ENCODE measurements at places on chromosomes 7 and 10.
A peak's percentile ranks its signal among the peaks of the same experiment; 100 is the strongest.

DNA sequence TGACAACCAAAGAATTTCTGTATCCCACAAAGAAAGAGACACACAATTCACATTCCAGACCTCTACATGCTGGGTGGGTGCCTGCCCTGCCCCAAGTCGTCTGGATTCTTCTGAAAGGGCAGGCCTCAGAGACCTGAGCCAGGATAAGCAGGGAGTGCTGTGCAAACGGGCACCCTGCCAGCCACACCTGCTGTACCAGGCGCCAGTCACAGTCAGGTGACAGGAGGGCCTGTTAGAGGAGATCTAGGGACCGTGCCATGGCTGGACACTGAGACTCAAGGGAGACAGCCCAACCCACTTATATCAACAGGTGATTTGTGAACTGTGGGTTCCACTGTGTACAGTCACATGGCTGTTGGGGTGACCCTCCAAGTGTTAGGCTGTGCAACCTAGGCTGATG, 103.1 kb upstream of the AFAP1L2 start:
- DNase-seq = peak; percentile 77

DNA sequence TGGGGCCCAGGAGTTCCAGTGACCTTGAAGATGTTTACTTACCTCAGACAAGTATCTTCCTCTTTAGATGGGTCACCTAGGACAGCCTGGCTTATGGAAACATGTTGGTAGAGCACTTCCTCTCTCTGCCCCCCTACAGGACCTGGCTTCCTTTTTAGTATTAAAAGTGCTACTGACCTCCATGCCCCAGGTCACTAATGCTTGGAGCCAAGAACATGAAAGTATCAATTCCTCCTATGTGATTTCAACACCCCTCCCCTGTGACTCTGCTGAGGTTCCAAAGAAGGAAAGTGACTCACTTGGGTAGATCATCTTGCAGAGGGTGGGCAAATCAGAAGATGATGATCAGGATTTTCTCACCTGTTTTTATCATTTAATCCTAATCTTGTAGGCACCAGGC, 125.3 kb upstream of the CCDC6 start:
- DNase-seq = peak; percentile 43

DNA sequence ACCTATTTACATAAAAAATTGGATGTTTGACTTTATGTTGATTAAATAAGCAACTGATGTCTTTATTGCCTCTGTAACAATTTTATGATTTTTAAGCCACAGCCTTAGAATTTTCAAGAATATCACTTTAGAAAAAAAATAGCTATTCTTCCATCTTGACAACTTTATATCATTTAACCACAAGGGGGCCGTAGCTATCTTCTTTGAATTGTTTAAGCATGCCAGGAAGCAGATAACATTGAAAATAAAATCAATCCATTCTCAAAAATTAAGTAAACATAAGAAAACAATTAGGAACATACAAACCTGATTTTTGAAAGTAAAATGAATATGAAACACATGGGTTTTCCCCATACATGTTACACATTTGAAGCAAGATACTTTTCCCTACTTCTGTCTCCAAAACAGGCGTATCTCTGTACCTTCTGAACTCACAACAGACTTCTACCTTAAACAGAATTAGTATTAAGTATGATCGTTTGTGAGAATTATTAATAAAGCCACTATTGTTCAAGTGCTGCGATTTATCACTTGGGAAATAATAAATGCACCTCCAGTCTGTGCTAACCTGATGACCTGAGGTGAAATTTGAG, 209.0 kb downstream of the CACNA2D1 start:
- DNase-seq = no peak

GRCh38 chr10:43878386-43878785, 229.7 kb upstream of the ZNF32 start:
- DNase-seq = no peak

- no peak for DNase-seq
Measured at GRCh38 chr7:105205592-105206237, 183.0 kb downstream of the SRPK2 start.
